ENCODE measurements at places on chromosomes 12 and 14.
A peak's percentile ranks its signal among the peaks of the same experiment; 100 is the strongest.

DNA sequence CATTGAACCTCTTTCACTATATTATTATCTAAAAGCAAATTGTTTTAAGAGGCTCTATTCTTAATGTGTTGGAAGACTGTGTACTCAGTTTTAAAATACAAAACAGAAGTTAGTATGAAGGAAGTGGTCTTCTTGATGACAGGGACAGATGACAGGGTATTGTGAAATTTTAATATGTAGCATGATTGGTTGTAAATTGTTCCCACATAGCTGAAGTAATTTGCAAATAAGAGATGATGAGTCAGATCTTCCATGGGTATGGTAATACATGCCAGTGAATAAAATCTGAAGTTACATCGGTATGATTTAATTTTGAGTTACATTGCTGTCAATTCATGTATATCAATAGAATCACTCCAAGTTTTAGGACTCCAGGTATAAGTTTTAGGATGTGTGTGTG, 454.8 kb downstream of the AEBP2 start:
- no peak for DNase-seq

- DNase-seq, result no peak
Observed at GRCh38 chr12:12977231-12977630, 22.8 kb downstream of the HEBP1 start.

DNA sequence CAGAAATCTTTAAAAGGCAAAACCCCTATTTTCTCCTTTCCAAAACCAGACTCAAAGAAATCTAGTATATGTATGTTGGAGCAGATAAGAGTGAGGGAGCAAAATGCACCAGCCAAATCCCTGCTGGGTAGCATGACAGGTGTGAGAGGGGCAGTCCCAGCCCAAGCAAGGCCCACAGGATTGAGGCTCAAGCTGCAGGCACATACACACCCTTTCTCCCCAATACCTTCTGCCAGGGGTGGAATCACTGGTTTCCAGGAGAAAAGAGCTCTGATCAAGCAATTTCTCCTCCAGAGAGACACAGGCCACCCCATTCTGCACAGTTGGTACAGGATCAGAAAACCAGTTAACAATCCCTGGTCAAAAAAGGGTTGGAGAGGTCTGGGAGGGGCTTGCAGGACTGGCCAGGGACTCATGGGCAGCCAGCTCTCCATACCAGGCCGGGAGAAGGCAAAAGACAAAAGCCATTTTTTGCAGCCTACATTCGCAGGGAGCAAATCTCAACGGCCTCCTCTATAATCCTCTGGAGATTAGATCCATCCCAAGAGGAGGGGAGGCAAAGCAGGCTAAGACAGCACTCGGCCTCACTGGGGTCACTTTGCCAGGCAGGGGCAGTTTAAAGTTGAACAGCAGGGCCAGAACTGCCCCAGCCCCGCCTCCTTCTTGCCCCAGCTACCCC, 2.1 kb downstream of the KMT2D start:
- DNase-seq, result no peak

DNA sequence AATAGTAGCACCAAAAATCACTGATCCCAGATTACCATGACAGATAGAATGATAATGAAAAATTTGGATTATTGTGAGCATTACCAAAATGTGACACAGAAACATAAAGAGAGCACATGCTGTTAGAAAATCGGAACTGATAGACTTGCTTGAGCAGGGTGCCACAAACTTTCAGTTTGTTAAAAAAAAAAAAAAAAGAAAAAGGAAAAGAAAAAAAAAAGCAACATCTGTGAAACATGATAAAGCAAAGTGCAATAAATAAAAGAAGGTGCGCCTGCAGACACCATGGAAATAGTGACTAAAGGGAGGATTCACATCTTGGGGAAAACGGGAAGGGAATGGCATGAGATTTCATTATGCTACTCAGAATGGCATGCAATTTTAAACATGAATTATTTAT, 6.6 kb upstream of the PARP11 start:
- DNase-seq, result no peak

DNA sequence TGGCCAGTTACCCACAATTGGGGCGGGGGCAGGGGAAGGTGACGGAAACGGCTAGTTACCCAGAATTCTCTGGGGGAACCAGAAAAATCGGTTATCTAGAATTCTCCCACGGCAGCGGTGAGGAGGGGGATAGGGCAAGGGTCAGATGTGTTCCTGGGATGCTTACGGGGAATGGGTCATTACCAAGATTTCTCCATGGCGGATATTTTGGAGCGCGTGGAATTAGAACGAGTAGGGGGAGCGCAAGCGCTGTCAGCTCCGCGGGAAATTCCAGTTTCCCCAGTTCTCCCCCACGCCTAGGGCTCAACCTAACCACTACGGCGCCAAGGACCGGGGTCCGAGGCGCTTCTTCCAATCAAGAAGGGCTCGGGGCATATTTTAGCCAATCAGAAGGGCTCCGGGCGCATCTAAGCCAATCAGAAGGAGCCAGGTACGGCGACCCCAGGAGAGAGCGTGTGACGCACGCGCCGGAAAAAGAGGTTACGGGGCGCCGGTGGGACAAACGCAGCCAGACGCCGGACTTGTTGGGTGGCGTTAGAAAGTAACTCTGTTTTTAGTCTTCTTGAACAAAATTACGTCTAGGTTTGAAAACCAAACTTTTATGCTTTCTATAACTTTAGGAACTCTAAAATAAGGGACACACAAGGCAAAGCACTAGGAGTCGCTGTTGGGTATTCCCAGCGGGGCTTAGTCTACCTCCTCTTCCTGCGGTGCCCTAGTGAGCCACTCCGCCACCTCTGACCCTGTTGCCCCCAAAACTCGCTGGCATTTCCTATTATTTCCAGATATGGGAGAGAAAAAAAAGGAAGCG, at the start of gene PAN2:
PAN2 (minus strand) TSS at position 322 of the 811 bp plus-strand sequence. CDS start 906 bp downstream, outside the sequence.
- DNase-seq, result peak; percentile 90

- DNase-seq, result no peak
Observed at GRCh38 chr12:77064896-77065360, 441 bp downstream of the E2F7 start.

DNA sequence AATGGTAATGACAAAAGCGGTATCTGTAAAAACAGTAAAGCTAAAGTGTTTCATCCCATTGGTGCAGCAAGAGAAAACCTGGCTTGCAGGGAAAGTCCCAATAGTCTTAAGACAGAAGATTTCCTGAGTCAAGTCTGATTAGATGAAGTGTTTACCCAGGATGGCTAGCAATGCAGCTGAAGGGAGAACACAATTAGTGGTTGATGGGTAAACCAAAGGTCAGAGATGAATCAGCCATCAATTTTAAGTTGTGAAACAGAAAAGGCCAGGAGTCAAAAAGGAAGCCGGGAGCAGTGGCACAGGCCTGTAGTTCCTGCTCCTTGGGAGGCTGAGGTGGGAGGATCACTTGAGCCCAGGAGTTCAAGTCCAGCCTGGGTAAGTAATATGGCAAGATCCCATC, 52.6 kb downstream of the SEC23A start:
- DNase-seq, result no peak

DNA sequence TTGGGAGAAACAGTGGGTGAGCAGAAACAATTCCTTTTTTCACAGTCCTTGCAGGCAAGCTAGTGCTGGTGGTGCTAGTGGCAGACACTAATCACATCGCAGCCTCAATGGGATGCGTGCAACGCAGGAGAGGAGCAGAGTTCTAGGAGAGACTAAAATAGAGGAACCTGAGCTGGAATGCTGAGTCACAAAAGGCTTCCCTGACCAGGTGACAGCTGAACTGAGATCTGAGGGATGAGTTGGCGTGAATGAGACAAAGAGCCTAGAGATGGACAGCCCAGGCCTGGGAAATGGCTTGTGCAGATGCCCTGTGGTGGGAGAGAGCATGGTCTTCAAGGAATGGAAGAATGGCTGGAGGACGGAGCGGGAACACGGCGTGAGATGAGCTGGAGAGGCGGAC, 25.8 kb downstream of the ACADS start:
- DNase-seq, result no peak

GRCh38 chr14:79451601-79452000, 759.7 kb downstream of the DIO2 start:
- DNase-seq, result no peak

DNA sequence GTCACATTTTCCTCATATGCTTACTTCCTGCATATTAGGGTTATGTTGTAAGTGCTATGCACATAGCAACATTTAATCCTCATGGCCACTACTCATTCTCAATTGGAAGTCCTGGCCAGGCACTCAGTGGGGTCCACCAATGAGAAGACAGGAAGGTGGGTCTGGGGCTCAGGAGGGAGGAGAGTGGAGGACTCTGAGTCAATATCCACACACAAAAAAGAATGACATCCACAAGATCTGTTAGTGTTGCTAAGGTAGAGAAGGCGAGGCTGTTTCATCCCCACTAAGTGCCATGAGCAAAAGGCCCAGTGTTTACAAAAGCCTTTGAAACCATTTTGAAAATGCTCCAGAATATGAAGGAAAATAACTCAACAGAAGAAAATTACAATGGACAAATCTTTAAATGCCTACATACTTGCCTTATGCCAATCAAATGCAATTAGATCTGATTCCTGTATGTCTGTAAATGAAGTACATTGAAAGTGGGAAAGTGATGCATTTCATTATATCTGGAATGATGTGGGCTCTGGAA, 53.9 kb downstream of the EID3 start:
- DNase-seq, result no peak

- DNase-seq, result no peak
Observed at GRCh38 chr12:14986449-14986848, 13.6 kb downstream of the PDE6H start.

DNA sequence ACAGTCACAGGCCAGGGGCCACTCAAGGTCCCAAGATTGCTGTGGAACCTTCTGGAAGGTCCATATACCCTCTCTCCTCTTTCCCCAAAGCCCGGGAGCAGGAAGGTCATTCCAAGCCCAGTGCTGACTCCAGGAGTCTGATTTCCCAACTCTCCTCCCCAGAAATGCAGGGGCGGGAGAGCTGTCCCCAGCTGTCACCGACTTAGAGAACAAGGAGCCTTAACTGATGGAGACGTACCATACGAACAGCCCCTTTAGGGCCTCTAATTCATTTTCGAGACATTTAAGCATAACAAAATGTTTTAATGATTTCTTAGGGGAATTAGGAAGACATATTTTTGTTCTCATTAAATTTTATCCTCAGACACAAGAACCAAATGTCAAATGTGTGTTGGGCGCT, 99.2 kb downstream of the PHETA1 start:
- DNase-seq, result no peak
